ENCODE measurements at places on chromosomes 1 and 21. TPM values are rescaled to one million over a fixed set of nuclear protein-coding genes. Genes with fewer than 3 reads are reported as not detected.

KCNK2 gene
- not detected for total RNA-seq

GRCh38 chr1:108551137-108551862, 8.6 kb upstream of the EEIG2 start:
- H3K27ac ChIP-seq: no peak overlapping the region
- H3K36me3 ChIP-seq: no peaks in the 10 kb centered on the region
- H3K4me1 ChIP-seq: no peaks in the 10 kb centered on the region

CA6 gene
- 1.3 TPM for total RNA-seq

GRCh38 chr1:106937104-106937503, 119.4 kb upstream of the PRMT6 start:
- no peak overlapping the region for H3K4me3 ChIP-seq
- no peaks in the 10 kb centered on the region for H3K36me3 ChIP-seq
- DNase-seq: no peak
- no peaks in the 10 kb centered on the region for H3K4me1 ChIP-seq

DNA sequence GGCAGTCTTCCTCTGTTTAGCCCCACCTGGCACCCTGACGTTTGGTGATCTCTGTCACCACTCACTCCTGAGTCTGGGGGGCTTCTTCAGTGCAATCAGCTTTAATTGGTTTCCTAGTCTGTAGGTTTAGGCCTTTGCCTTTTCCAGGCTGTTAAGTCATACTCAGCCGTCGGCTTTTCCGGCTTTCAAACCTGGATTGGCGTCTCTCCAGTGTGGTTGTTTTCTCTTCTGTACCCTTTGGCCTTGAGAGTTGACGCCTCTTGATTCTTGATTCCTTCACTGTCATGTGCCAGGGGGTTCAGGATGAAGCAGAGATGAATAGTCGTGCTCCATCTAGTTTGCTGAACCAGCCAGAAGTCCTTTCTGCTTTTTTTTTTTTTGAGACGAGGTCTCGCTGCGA, 24.9 kb downstream of the NCMAP start:
- no peak overlapping the region for H3K4me3 ChIP-seq
- no peaks in the 10 kb centered on the region for H3K4me1 ChIP-seq
- H3K36me3 ChIP-seq: no peaks in the 10 kb centered on the region
- H3K27me3 ChIP-seq: peaks cover 10% of the 10 kb centered on the region
- H3K27ac ChIP-seq: no peak overlapping the region

GRCh38 chr1:51922040-51922439, 43.5 kb upstream of the NRDC start:
- no peak overlapping the region for H3K27ac ChIP-seq
- peaks cover 15% of the 10 kb centered on the region for H3K27me3 ChIP-seq
- no peaks in the 10 kb centered on the region for H3K36me3 ChIP-seq
- no peaks in the 10 kb centered on the region for H3K4me1 ChIP-seq

GRCh38 chr1:175629318-175629694, 114.1 kb downstream of the TNR start:
- no peak overlapping the region for H3K27ac ChIP-seq
- H3K4me1 ChIP-seq: no peaks in the 10 kb centered on the region
- DNase-seq: no peak
- H3K27me3 ChIP-seq: peaks cover 6% of the 10 kb centered on the region
- H3K4me3 ChIP-seq: no peak overlapping the region
- no peaks in the 10 kb centered on the region for H3K36me3 ChIP-seq

RGS13 gene
- total RNA-seq: not detected

DNA sequence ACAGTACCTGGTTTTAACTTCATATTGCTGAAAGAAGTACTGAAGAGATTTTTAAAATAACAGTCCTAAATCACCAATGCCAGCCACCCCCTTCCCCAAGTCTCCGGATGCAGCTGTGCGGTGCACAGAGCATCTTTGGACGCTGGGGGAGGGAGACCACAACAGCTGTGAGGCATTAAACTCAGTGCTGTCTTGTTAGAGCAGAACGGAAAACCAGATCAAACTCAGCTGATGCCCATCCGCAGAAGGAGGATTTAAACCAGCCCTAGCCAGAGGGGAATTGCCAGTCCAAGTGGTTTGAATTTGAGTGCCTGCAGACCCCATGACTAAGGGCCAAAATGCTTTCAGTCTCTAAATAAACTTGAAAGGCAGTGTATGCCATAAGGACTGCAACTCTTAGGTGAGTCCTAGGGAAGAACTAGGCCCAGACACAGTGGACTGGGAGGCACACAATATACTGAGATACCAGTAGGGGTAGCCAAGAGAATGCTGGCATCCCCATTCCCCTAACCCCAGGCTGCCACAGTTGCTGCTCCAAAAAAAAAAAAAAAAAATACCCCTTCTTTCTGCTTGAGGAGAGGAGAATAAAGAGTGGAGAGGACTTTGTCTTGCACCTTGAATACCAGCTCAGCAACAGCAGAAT, 576.2 kb downstream of the NEGR1 start:
- no peak overlapping the region for H3K27ac ChIP-seq
- no peaks in the 10 kb centered on the region for H3K4me1 ChIP-seq
- no peak overlapping the region for H3K4me3 ChIP-seq
- no peaks in the 10 kb centered on the region for H3K27me3 ChIP-seq

GRCh38 chr1:244316407-244316806, 135.3 kb downstream of the ADSS2 start:
- DNase-seq: no peak
- H3K4me1 ChIP-seq: peaks cover 23% of the 10 kb centered on the region
- H3K4me3 ChIP-seq: no peak overlapping the region

BEST4 gene
- 0.77 TPM for total RNA-seq

DNA sequence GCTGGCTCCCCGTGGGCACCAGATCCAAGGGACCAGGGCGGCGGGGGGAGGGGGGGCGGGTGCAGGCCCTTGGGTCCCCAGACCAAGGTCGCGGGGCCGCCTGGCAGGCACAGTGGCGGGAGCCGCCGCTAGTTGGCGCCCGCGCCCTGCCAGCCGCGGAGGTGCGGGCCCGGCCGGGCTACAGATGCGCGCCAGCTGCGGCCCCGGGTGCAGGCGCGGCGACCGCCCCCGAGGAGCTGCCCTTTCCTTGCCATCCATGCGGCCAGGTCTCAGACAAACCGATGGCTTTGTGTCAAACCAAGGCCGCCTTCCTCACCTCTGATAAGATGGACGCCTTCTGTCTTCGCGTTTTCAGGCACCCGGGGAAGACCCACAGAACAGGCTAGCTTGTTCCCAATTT, 2.2 kb upstream of the RUNX3 start:
- peaks cover 63% of the 10 kb centered on the region for H3K4me1 ChIP-seq
- peaks cover 54% of the 10 kb centered on the region for H3K36me3 ChIP-seq
- peak overlapping the region; percentile 76 for H3K4me3 ChIP-seq

DNA sequence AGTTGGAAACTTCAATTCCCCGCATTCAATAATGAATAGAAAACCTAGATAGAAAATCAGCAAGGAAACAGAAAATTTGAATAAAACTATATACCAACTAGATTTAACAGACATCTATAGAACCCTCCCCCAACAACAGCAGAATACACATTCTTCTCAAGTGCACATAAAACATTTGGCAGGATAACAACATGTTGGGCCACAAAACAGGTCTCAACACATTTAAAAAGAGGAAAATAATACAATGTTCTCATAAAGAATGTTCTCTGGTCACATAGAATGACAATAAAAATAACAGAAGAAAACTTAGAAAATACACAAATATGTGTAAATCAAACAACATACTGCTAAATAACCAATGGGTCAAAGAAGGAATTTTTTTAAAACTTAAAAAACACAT, 24.9 kb downstream of the ITGB3BP start:
- H3K27me3 ChIP-seq: no peaks in the 10 kb centered on the region
- no peak overlapping the region for H3K27ac ChIP-seq
- DNase-seq: no peak
- no peak overlapping the region for H3K4me3 ChIP-seq

DNA sequence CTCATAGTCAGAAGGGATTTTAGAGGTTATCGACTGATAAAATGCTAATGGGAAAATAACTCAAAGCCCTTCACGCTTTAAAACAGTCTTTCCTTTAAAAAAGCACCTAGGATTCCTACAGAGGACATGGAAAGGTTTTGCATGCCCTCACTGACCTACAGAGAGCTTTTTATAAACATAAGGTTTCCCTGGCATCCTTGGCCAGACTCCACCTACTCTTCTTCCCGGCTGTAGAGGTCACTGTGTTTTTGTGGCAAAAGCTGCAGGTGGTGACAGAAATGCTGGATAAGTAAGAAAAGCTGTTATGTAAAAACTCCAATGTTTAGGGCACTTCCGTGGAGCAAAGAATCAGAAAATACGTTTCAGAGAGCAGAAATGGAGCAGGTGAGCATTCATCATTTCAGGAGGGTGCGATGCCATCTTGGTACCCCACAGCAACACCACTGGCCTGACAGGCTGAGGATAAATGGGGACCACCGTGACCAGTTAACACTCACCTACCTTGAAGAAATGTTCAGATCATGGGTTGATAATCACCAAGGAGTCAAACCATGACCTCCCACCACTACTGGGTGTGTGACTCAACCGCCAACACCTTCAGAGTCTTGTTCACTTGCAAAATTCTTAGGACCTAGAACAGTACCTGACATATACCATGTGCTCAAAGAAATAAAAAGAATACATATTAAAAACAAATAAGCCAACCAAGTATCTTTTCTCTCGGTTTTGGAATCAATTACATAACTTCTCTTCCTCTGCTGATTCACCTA, 46.6 kb downstream of the SSBP3 start:
- H3K27me3 ChIP-seq: no peaks in the 10 kb centered on the region
- peak overlapping the region; percentile 67 for H3K27ac ChIP-seq
- H3K4me1 ChIP-seq: peaks cover 85% of the 10 kb centered on the region
- peak overlapping the region; percentile 9 for H3K4me3 ChIP-seq

FBXO42 gene
- total RNA-seq: 20.4 TPM

APOBEC4 gene
- total RNA-seq: not detected

TMPRSS2 gene
- not detected for total RNA-seq

DNA sequence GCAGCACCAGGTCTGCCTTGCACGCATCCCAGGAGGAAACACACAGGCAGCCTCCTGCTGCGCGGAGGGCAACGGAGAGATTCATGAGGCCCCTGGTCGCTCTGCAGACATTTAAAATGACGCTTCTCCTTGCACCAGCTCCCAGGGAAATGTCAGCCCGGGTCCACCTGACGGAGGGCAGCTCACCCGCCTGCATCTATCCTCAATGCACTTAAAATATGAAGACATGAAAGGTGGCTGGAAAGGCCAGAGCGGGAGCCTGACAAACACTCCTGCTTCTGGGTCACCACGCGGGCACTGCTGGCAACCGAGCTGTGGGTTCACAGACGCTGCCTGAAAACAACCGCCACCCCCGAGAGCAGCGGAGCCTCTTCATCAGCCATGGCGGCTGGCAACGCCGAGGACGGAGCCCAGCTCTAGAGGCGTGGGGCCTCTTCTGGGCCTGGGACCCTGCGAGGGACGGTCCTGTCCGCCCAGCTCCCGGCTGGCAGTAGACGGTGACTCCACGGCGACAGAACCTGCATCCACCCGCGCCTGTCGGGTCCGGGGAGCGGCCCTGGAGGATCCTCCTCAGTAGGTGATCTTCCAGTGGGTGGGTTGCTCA, 22.7 kb downstream of the POFUT2 start:
- H3K36me3 ChIP-seq: peaks cover 33% of the 10 kb centered on the region
- DNase-seq: no peak
- peaks cover 15% of the 10 kb centered on the region for H3K4me1 ChIP-seq

GRCh38 chr1:205356440-205357139, at the start of gene KLHDC8A:
TSS of gene KLHDC8A (minus strand) at chr1:205356922. CDS start at chr1:205343604, 13,318 bp downstream.
- H3K27ac ChIP-seq: no peak within 1 kb of the TSS
- peaks cover 27% of the 10 kb centered on the region for H3K27me3 ChIP-seq
- H3K4me3 ChIP-seq: no peak within 1 kb of the TSS
- DNase-seq: no peak
- H3K4me1 ChIP-seq: no peaks in the 10 kb centered on the region

- H3K27ac ChIP-seq: no peak overlapping the region
- H3K4me1 ChIP-seq: no peaks in the 10 kb centered on the region
- no peak for DNase-seq
- no peaks in the 10 kb centered on the region for H3K36me3 ChIP-seq
Observed at GRCh38 chr21:23217597-23217996, 2219.4 kb downstream of the NCAM2 start.

- H3K27ac ChIP-seq: peak overlapping the region; percentile 7
- no peaks in the 10 kb centered on the region for H3K36me3 ChIP-seq
- H3K4me1 ChIP-seq: peaks cover 11% of the 10 kb centered on the region
- H3K27me3 ChIP-seq: peaks cover 46% of the 10 kb centered on the region
Observed at GRCh38 chr1:156696755-156697154, 8.6 kb downstream of the CRABP2 start.

GRCh38 chr1:4017636-4018365, 117.7 kb upstream of the C1orf174 start:
- H3K4me3 ChIP-seq: no peak overlapping the region
- DNase-seq: no peak
- no peaks in the 10 kb centered on the region for H3K36me3 ChIP-seq

ABCD3 gene
- total RNA-seq: 31.1 TPM

DNA sequence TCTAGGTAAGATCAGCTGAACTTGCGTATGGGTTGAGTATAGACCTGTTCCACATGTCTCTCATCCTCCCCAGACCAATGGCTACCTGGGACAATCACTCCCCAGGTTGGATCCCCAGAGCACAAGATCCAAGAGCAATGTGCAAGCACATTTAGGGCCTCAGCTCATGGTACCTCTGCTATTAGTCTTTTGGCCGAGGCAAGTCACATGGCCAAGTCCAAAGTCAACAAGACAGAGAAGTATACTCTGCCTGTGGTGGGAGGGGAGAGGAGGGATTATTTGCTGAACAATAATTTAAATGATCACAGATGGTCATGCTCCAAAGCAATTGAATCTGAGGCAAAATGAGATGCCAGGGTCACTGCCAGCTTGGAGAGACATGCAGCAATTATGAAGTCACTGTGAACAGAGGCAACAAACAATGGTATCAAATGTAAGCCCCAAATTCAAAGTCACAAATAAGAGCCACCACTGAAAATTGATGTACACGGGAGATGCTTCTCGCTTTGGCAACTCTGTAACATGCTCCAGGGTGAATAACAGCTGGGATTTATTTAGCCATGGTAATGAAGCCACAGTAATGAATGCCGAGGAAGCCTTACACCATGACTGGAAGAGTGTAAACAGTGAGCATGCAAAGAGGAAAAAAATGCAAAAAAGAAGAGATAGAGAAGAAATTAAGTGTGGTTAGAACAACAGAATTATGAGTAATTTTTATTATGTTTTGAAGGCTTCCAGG, 149.1 kb downstream of the ZNF281 start:
- H3K36me3 ChIP-seq: no peaks in the 10 kb centered on the region
- no peak overlapping the region for H3K4me3 ChIP-seq
- H3K27ac ChIP-seq: no peak overlapping the region
- peaks cover 17% of the 10 kb centered on the region for H3K27me3 ChIP-seq
- DNase-seq: no peak
